ENCODE measurements at places on chromosomes 7 and 10.

DNA sequence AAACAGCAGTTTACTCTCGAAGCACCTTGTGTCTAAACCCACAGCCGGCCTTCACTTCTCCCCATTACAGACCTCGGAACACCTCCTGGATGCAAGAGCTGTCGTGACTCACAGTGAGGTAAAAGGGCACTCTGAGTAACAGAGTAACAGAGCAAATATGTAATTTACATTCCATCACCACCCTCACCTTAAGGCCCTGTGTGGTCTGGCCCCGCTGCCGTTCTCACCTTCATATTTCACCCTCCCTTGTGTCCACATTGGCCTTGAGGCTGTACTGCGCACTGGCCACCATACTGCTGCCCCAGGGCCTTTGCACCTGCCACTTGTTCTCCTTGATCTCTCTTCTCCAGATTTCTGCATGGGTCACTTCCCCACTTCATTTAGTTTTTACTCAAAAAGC, 12.6 kb downstream of the FFAR4 start:
- DNase-seq: no peak

DNA sequence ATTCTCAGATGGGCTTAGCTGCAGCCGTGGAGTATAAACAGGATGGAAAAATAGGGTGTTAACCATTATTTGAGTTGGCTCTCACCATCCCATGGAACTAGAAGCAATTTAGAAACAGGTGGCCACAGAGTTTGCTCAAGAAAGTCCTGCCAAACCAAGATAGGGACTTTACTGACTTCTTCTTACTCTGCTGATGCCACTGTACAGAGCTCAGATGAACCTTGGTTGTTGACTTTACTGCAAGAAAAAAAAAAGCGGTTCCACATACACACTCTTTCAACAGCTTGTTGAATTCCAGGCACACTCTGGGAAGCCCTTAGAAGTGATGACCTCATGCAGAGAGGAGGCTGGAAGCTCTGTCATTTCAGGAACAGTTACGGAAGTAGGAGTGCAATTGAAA, 753.4 kb downstream of the NRG3 start:
- no peak for DNase-seq

DNA sequence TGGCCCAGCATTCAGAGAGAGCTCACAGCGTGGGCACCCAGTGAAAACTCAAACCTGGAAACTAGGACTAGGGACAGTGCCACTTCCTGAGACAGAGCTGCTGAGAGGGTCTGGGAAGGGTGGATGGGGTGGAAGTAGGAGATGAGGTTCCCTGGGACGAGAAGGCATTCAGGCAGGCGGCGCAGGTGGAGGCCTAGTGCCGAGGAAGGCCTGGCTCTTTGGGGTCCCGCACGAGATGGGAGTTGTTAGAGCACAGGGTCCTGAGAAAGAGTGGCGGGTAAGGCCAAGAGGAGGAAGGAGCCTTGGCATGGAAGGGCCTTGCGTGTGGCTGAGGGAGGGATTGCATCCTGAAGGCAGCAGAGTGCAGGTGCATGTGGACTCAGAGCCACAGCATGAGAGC, 129.8 kb upstream of the SH2B2 start:
- DNase-seq: no peak

GRCh38 chr10:121448766-121449421, 149.3 kb downstream of the FGFR2 start:
- no peak for DNase-seq

- no peak for DNase-seq
Measured at GRCh38 chr10:59244871-59245270, 68.4 kb downstream of the PHYHIPL start.

GRCh38 chr7:157709531-157710251, 372.9 kb downstream of the DNAJB6 start:
- DNase-seq: no peak

GRCh38 chr10:25867321-25867720, 66.7 kb upstream of the MYO3A start:
- DNase-seq: no peak

GRCh38 chr7:142587578-142588191, 161.6 kb upstream of the PRSS1 start:
- DNase-seq: no peak

GRCh38 chr10:126102636-126103035, 206.3 kb downstream of the FANK1 start:
- DNase-seq: no peak

GRCh38 chr7:106603346-106603745, 57.6 kb downstream of the CCDC71L start:
- no peak for DNase-seq

GRCh38 chr7:114181280-114181679, 233.3 kb upstream of the FOXP2 start:
- no peak for DNase-seq

DNA sequence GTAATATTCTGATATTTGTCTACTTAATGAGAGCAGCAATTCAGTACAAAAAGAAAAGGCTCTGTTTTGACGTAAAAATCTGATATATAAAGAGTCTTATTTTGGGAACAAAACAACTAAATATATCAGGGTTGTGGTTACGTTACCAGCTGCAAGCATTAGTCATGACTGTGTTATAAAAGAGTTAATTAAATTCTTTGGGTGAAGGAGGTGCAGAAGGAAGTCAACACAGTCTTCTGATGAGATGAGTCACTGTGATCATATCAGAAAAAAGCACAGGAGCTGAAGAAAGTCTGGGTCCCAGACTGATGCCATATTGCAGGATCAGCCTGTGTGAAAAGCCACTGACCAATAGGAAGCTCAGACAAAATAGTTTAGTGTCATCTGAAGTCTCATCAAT, 234.3 kb upstream of the TEX47 start:
- DNase-seq: no peak

DNA sequence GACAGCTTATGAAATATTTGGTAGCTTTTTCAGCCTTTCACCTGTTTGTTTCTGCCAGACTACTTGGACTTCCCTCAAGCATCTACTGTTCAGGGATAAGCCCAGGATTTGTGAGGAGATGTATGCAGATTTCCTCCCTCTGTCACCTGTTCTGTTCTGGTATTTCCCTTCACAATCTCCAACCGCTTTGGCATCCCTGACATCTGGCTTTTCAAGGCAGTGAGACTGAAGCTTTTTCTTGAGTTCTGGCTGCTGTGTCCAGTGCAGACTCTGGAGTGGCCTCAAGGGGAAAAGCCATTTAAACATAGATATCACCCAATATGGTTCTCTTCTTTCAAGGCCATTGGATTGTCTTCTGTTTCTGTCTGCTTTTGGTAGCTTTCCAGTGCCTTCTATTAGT, 369.7 kb downstream of the LRMDA start:
- DNase-seq: no peak

GRCh38 chr10:96772196-96772595, 51.9 kb upstream of the PIK3AP1 start:
- no peak for DNase-seq

DNA sequence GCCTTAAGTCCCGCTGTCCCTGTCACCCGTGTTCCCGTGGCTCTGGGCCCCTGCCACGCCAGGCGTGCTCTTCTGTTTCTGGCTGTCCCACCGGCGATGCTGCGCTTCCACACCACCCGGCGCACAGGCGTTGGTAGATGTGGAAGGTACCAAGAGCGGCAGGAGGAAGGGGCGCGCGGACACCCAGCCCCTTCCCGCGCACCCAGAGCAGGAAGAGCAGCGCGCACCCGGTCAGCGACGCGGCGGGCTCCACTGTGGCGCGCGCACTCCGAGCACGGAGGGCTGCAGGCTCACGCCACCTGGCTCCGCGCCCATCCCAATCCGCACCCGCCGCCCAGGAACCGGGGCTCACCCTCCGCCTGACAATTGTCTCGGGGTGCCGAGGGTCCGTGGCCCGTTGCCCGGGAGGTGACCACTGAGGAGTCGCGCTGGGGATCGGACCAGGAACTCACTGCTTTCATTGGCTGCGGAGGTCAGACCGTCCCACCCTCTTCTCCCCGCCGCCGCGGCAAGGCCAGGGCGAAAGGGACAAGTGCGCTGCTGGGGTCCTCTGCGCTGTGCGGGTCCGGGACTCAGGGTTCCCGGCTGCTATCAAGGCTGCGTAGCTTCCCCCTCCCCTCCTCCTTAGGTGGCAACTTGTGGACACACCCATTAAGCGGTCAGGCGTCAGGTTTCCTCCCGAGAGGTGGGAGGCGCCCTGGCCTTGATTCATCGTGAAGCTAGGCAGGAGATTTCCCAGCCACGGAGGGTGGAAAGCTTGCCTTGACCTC, 121.6 kb upstream of the ZNF92 start:
- no peak for DNase-seq

Measured in activated CD4-positive, CD25-positive, alpha-beta regulatory T cell (primary cell).